ENCODE measurements at places on chromosomes 6 and 20. TPM values are rescaled to one million over a fixed set of nuclear protein-coding genes. Genes with fewer than 3 reads are reported as not detected.

The BAK1 gene
- 22.6 TPM for total RNA-seq

The SNX5 gene
- total RNA-seq, result 119 TPM

The BTNL2 gene
- total RNA-seq, result not detected

The ARMH2 gene
- 5.0 TPM for total RNA-seq

The OXT gene
- 1.4 TPM for total RNA-seq

The FKBP1C gene
- not detected for total RNA-seq

The MROH8 gene
- 4.6 TPM for total RNA-seq

The IGF2R gene
- total RNA-seq, result 53.3 TPM

The MPIG6B gene
- total RNA-seq, result 0.24 TPM

The TBC1D32 gene
- total RNA-seq, result 20.9 TPM

The CPNE5 gene
- 49.8 TPM for total RNA-seq

The HLA-DPB1 gene
- total RNA-seq, result 1,068 TPM

The OR14J1 gene
- total RNA-seq, result not detected

The RCAN2 gene
- total RNA-seq, result not detected

The FLRT3 gene
- not detected for total RNA-seq

The HLA-DQA1 gene
- 463 TPM for total RNA-seq

The PPT2 gene
- 4.2 TPM for total RNA-seq

The RGS17 gene
- not detected for total RNA-seq

The SLX4IP gene
- 8.1 TPM for total RNA-seq

The TDRD6 gene
- total RNA-seq, result not detected

The PDYN gene
- total RNA-seq, result not detected

The SMIM29 gene
- 41.1 TPM for total RNA-seq

The KIF16B gene
- total RNA-seq, result 12.4 TPM

The LST1 gene
- 9.5 TPM for total RNA-seq

The BCAS1 gene
- 1.0 TPM for total RNA-seq

The EMILIN3 gene
- total RNA-seq, result not detected

The GSTA3 gene
- not detected for total RNA-seq

The GLP1R gene
- not detected for total RNA-seq

The TMC2 gene
- not detected for total RNA-seq

The VIP gene
- total RNA-seq, result not detected

The OPN5 gene
- not detected for total RNA-seq

The EPPIN gene
- not detected for total RNA-seq

The DHX35 gene
- total RNA-seq, result 8.4 TPM

The TOX2 gene
- 4.1 TPM for total RNA-seq

The TRPC4AP gene
- total RNA-seq, result 73.2 TPM

The GINM1 gene
- total RNA-seq, result 23.0 TPM

The GATA5 gene
- not detected for total RNA-seq

The LTA gene
- total RNA-seq, result 8.8 TPM

The HSPA1L gene
- total RNA-seq, result 2.4 TPM
